Naive thymus-derived CD4-positive, alpha-beta T cell (primary cell): ENCODE measurements at places on chromosomes 11 and 22. TPM values are rescaled to one million over a fixed set of nuclear protein-coding genes. Genes with fewer than 3 reads are reported as not detected.

- H3K27ac ChIP-seq: no peak overlapping the region
- H3K27me3 ChIP-seq: no peaks in the 10 kb centered on the region
- no peak for DNase-seq
- H3K36me3 ChIP-seq: no peaks in the 10 kb centered on the region
These were observed 13.0 kb downstream of the MYO7A start for GRCh38 chr11:77141034-77141433.

- no peak overlapping the region for H3K27ac ChIP-seq
- H3K4me1 ChIP-seq: no peaks in the 10 kb centered on the region
- no peak overlapping the region for H3K4me3 ChIP-seq
- no peaks in the 10 kb centered on the region for H3K36me3 ChIP-seq
- DNase-seq: no peak
These were observed 391.4 kb upstream of the CADM1 start for GRCh38 chr11:115895594-115895993.

- no peak for DNase-seq
- H3K27ac ChIP-seq: no peak overlapping the region
- H3K36me3 ChIP-seq: no peaks in the 10 kb centered on the region
- H3K4me1 ChIP-seq: peaks cover 11% of the 10 kb centered on the region
- H3K27me3 ChIP-seq: no peaks in the 10 kb centered on the region
- no peak overlapping the region for H3K4me3 ChIP-seq
These were observed 4.8 kb downstream of the SELENOM start for GRCh38 chr22:31102441-31103081.

DNA sequence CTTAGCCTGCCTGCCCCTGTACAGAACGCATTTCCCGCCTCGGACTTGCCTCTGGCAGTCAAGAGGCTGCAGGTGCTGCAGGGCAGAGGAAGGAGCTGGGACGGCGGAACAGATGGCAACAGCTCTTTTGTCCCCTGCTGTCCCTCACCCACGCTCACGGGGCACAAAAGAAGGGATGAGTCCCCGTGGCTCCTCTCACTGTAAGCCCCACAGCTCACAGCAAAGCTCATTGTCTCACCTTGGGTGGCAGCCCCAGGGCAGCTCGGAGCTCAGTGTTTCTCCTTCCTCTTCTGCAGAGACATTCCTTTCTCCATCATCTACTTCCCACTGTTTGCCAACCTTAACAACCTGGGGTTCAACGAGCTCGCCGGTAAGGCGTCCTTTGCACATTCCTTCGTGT, 24.3 kb downstream of the SLC25A18 start:
- H3K36me3 ChIP-seq: no peaks in the 10 kb centered on the region
- no peak overlapping the region for H3K27ac ChIP-seq
- no peak overlapping the region for H3K4me3 ChIP-seq
- no peak for DNase-seq

OR52I2 gene
- polyA plus RNA-seq: not detected

CELSR1 gene
- polyA plus RNA-seq: 0.45 TPM

OR2AG2 gene
- not detected for polyA plus RNA-seq

C11orf86 gene
- polyA plus RNA-seq: not detected

TRIM21 gene
- 62.2 TPM for polyA plus RNA-seq

TREH gene
- not detected for polyA plus RNA-seq

DNA sequence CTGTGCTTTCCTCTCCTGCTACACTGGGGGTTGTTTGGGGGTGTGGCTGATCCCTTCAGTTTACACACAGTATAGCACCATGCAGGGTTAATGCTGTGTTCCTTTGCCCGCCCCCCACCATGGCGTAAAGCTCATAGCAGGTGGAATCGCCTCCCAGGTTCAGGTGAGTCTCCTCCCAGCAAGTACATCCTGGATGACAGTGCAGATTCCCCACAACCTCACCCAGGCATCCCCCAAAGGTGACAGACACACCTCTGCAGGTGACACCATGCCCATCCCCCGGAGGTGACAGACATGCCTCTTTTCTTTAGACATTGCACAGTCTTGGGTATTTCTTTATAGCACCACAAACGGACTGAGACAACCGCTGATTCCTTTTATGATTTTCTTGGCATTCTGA, 343.7 kb downstream of the BRD1 start:
- no peak for DNase-seq
- H3K4me3 ChIP-seq: no peak overlapping the region
- no peaks in the 10 kb centered on the region for H3K4me1 ChIP-seq
- no peaks in the 10 kb centered on the region for H3K36me3 ChIP-seq
- no peaks in the 10 kb centered on the region for H3K27me3 ChIP-seq

DNA sequence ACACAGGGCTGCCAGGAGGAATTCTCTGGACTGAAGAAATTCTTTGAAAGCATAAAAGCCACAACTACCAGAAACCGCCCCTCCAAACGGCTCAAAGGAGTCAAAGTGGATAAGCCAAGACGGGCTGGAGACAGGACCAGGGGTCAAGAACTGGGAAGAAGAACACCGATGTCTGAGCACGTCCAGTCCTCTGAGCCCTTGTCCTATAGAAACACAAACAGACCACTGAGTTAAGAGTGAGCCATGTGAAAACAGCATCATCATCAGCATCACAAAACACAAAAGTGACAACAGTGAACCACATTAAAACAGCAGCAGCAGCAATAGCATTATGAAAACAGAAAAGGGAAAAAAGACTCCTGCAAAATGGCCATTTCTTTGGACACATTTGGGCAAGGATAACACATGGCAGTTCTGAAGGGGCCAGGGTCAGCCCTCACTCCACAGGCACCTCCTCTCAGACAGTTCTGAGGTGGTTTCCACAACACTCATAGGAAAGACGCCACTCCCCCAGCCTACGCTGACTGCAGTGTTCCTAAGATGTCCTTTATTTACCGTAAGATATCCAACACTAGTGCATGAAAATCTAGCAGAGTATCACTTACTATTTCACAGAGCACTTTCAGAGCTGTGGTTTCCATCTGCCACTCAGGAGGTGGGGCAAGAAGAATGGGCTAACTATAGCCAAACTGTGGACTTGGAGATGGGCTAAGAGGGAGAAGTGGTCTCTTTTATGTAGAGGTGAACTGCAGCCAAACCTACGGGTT, 28.6 kb upstream of the YPEL1 start:
- H3K4me3 ChIP-seq: no peak overlapping the region
- no peak for DNase-seq
- no peak overlapping the region for H3K27ac ChIP-seq
- no peaks in the 10 kb centered on the region for H3K27me3 ChIP-seq
- H3K4me1 ChIP-seq: peaks cover 92% of the 10 kb centered on the region
- peaks cover 83% of the 10 kb centered on the region for H3K36me3 ChIP-seq

GRCh38 chr11:17798716-17799115, 64.1 kb downstream of the KCNC1 start:
- no peaks in the 10 kb centered on the region for H3K4me1 ChIP-seq
- H3K27me3 ChIP-seq: no peaks in the 10 kb centered on the region
- H3K4me3 ChIP-seq: no peak overlapping the region
- no peak overlapping the region for H3K27ac ChIP-seq
- H3K36me3 ChIP-seq: no peaks in the 10 kb centered on the region
- DNase-seq: no peak

DNA sequence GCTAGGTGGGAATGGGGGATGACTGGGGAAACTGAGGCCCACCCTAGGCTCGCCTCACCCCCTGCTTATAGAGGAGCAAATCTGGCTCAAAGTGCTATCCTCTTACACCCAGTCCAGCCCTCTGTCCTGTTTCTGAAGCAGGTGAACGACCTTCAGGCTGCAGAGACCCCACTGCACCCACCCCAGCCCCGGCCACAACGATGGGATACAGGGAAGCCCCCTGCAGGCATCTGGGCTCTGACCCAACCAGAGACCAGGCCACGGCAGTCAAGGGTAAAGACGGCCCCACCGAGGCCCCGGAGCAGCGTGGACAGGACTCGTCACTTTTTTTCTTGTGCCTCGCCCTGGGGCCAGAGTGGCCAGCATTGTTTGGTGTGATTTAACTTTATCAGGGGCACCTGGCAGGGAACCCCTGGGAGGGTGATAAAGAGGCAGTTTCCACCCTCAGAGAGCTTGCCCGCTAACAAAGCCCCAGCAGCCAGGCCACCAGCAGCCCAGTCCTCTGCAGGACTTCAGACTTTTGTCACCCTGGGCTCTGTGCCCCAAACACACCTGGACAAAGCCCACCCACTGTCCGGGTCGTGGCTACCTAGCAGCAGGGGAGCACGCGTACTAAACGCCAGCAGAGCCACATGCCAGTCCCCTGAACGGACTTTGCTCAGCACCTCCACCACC, 612.6 kb downstream of the TBC1D22A start:
- H3K4me3 ChIP-seq: no peak overlapping the region
- H3K36me3 ChIP-seq: no peaks in the 10 kb centered on the region
- no peaks in the 10 kb centered on the region for H3K27me3 ChIP-seq
- no peak overlapping the region for H3K27ac ChIP-seq

SCN4B gene
- polyA plus RNA-seq: not detected

GRCh38 chr11:100619484-100619883, 67.6 kb upstream of the ARHGAP42 start:
- no peaks in the 10 kb centered on the region for H3K36me3 ChIP-seq
- DNase-seq: no peak
- no peak overlapping the region for H3K27ac ChIP-seq
- H3K4me3 ChIP-seq: no peak overlapping the region
- no peaks in the 10 kb centered on the region for H3K27me3 ChIP-seq
- H3K4me1 ChIP-seq: no peaks in the 10 kb centered on the region

- no peak overlapping the region for H3K27ac ChIP-seq
- H3K36me3 ChIP-seq: peaks cover 21% of the 10 kb centered on the region
- DNase-seq: no peak
- no peak overlapping the region for H3K4me3 ChIP-seq
- H3K4me1 ChIP-seq: no peaks in the 10 kb centered on the region
These were observed 11.2 kb downstream of the MCM5 start for GRCh38 chr22:35411102-35411501.

DNA sequence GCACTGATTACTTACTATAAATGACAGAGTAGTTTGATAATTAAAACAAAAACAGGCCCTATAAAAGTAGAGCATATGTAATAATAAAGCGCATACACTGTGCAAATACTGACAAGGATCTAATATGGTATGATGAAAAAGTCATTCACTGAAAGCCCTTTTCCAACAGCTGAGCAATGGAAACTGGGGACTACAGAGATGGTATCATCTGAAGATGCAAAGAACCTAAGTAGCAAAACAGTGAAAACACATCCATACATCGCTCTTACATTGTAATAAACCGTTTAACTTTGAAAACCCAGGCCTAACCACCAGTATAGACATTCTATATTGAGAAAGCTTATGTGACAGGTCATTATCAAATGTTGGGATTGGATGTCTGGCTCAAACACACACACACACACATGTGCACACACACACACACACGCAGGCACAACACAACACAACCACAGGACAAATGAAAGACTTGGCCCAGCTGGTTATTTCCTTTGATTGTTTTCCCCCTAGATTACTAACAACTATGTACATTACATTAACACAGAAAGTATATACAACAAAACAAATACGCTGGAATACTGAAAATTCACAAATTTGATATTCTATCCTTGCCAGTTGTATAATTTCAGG, 119.5 kb downstream of the APOL5 start:
- H3K4me1 ChIP-seq: peaks cover 4% of the 10 kb centered on the region
- DNase-seq: no peak
- H3K4me3 ChIP-seq: no peak overlapping the region
- H3K36me3 ChIP-seq: no peaks in the 10 kb centered on the region

DNA sequence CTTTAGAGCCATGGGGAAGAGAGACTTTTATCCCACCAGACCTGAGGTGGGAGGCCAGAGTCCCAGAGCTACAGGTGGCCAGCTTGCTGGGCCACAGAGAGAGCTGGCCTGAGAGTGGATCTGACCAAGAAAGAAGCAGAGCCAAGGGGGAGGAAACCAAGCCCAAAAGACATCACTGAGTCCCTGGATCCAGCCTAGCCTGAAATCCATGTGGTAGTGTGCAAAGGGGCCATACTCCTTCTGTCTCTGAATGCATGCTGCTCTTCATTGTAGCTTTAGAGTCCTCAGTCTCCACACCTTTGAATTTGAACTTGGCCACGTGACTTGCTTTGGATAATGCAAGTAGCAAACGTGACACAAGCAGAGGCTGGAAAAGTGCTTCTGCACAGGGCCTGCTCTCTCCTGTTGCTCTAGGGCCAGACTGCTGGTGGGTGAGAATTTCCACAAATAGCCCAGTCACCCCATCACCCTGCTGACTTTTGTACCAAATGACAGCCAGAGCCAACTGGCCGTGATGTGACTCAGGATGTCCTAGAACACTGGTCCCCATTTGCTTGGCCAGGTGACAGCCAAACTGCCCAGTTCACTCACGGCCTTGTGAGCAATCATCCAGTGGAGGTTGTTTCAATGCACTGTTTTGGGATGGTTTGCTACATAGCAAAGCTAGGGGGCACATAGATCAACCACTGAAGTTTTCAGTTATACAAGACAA, 93.6 kb downstream of the DHCR7 start:
- H3K27ac ChIP-seq: no peak overlapping the region
- H3K36me3 ChIP-seq: no peaks in the 10 kb centered on the region
- H3K4me3 ChIP-seq: no peak overlapping the region
- H3K27me3 ChIP-seq: no peaks in the 10 kb centered on the region
- no peak for DNase-seq
- no peaks in the 10 kb centered on the region for H3K4me1 ChIP-seq

DNA sequence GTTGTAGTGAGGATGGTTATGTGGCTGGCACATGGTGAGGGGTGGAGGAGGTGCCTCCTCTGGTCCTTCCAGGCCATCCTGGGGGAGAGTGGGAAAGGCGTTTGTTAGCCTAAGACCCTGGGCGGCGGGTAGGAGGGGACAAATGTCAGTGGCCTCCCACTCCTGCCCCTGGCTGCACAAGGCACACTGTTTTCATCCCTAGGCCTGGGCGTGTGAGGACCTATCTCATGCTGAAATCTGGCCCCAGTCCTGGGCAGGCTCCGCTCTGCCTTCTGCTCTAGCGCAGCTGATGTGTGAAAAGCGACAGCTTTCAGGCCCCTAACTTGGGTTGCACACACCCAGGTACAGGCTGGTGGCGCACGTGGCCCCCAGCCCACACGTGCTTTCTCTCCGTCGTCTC, 32.1 kb downstream of the DAGLA start:
- no peak overlapping the region for H3K4me3 ChIP-seq
- H3K36me3 ChIP-seq: no peaks in the 10 kb centered on the region
- H3K27ac ChIP-seq: no peak overlapping the region
- DNase-seq: no peak
- H3K27me3 ChIP-seq: no peaks in the 10 kb centered on the region

DNA sequence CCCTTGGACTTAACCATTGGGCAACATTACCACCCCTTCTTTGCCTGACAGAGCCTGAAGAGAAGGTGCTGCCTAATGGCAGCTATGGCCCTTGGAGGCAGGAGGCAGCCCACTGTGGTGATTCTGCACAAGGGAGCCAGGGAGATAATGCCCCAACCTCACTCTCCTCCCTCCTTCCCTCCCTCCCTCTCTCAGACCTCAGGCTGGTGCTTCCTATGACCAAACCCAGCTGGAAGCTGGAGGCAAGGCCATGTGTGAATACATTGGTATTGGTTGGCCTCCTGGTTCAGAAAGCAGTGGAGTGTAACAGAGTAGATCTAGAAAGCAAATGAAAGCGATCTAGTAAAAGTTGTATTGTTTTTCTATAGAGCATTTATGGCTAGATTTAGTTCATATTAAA, 233.1 kb downstream of the CSNK2A3 start:
- no peaks in the 10 kb centered on the region for H3K36me3 ChIP-seq
- no peak overlapping the region for H3K27ac ChIP-seq
- H3K4me3 ChIP-seq: no peak overlapping the region
- no peaks in the 10 kb centered on the region for H3K4me1 ChIP-seq
- H3K27me3 ChIP-seq: no peaks in the 10 kb centered on the region
